ENCODE measurements at places on chromosomes 6 and 20.

GRCh38 chr6:65776332-65776731, 69.3 kb upstream of the EYS start:
- no peak for DNase-seq

GRCh38 chr6:9985481-9985880, 429.4 kb downstream of the TFAP2A start:
- no peak for DNase-seq

GRCh38 chr6:28802417-28803336, 121.1 kb downstream of the TRIM27 start:
- DNase-seq = no peak

- no peak for DNase-seq
Measured at GRCh38 chr6:63887002-63887751, 251.6 kb downstream of the PHF3 start.

GRCh38 chr6:150238846-150239407, 96.1 kb downstream of the PPP1R14C start:
- no peak for DNase-seq

- no peak for DNase-seq
Measured at GRCh38 chr6:147222160-147222838, 18.1 kb downstream of the STXBP5 start.

DNA sequence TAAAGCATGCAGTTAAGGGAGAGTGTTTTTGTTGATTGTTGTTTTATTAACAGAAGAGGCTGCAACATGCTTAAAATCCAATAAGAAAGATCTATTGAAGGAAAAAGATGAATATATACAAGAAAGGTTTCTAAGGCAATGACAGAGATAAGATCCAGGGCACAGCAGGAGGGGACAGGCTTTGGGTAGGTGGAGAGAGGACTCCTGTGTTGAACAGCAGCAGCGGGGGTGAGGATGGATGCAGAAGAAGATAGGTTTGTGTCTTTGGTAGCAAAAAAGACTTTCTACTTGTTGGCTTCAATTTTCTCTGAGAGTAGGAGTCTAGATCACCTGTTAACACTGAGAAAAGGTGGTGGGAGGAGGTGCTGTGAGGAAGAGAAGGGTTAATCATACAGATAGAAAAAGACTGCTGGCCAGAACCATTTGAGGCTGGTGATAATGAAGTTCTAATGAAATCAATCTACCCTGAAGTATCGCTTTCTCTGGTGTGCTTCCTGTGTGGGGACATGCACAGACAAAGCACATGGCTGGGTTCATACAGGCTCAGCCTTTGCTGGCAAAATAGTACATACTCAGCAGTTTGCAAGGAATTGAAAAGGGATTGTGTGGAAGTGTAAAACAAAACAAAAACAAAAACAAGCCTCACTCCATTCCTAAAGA, 17.2 kb upstream of the DST start:
- DNase-seq = no peak

- DNase-seq = no peak
Measured at GRCh38 chr6:122791310-122791679, 2.2 kb downstream of the SMPDL3A start.

- no peak for DNase-seq
Measured at GRCh38 chr6:11066505-11067347, 22.6 kb upstream of the ELOVL2 start.

DNA sequence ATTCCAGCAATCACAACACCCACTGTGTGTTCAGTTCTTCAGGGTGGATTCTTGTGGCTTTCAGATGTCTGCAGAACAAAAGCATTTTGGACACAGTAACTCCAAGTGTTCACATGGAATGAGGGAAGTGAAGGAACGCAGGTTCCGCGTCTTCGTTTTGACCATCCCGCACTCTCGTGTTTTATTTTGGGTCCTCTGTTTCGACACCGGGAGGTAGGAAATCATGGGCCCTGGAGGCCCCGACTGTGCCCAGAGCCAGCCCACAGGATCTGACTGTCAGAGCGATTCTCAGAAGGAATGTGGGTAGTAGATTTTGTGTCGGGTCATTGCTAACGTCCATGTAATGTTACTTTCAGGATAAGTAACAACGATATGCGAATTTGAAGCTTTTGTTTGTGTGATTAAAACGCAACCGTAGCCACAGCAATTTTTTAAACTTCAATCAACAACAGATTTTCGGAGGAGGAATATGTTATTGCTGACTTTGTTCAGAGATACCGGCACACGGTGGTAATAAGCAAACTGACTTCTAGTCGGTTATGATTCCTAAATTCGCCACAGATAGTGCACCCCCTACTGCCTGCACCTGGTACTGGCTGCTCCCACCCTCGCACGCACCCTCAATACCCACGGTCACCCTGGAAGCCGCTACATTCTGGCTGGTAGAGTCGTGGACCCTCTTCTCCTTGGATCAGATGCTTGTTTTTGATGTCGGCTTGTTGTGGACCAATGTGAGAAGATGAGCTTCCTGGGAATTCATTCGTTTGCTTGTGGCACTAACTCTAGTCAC, 10.5 kb downstream of the NPEPL1 start:
- DNase-seq = no peak

DNA sequence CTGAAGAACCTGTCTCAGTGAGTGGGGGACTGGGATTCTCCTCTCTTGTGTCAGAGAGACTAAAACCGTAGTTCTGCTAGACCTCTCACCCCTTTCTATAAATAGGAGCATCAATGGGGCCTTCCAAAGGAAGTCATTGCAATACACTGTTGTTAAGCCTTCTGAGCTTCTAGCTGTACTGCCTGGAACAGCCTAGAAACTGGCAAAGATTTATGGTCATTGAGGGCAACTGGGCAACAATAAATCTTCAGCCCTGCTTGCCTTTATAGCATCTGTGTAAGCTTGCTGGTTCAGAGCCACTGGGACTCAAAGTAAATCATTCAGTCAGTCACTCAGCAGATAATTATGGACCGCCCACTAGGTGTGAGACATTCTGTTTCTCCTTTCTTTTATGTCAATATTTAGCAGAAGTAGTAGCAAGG, 53.2 kb downstream of the PPP1R14C start:
- no peak for DNase-seq

DNA sequence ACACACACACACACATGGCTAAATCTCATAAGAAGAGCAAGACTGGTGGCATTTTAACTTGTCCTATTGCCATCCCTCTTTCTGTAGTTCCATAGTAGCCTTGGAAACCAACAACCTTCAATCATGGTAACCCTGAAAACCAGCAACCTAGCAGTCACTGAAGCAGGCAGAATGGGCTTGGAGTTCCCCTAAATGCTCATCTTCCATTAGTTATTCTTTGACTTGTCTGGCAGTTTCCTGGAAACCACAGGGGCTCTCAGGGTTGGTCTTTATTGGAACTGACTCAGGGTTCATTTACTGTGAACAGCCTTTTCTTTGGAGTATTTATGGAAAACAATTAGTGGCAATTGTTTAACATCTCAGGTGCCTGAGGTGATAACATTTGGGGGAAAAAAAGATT, 19.4 kb upstream of the BRPF3 start:
- no peak for DNase-seq

GRCh38 chr6:133198725-133199124, 42.4 kb upstream of the EYA4 start:
- no peak for DNase-seq

DNA sequence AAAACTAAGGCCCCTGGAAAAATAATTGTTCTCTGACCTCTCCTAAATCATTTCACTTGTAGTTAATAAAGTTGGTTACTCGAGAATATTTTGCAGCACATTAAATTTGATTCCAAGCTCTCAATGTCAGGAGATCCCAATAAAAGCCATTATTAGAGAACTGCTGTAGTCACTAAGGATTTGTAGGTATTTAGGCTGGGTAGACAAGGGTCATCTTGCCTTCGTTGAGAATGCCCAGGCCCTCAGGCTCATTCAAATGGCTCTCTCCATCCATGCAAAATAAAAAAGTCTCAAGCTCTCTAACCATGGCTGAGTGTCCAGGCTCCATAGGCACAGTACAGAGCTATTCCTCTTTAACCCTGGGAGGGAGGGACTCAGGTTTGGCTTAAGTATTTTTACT, 117.0 kb upstream of the HMGCLL1 start:
- no peak for DNase-seq

GRCh38 chr20:23832775-23833513, 6.4 kb upstream of the CST2 start:
- no peak for DNase-seq

- DNase-seq = no peak
Measured at GRCh38 chr6:827431-827830, 134.5 kb upstream of the EXOC2 start.

- DNase-seq = no peak
Measured at GRCh38 chr20:49100972-49101371, 54.9 kb downstream of the CSE1L start.

DNA sequence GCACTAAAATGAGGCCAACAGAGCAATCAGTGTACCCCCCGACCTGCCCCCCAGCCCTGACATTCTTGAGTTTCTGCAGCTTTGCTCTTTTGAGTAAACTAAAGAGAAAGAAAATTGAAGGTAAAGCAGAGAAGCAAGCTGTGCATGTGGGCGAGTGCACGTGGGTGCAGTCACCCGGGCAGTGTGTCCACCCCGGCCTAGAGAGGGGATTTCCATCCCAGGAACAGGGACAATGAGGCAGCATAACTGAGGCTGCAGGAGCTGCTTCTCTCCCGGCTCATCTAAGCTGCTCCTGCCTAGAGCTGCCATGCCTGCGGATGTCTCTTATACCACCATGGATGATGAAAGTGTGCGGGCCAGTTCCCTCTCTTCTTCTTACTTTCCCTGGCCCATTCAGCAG, 16.8 kb downstream of the CASS4 start:
- no peak for DNase-seq

- no peak for DNase-seq
Measured at GRCh38 chr6:109224107-109224875, 129.0 kb downstream of the CEP57L1 start.

DNA sequence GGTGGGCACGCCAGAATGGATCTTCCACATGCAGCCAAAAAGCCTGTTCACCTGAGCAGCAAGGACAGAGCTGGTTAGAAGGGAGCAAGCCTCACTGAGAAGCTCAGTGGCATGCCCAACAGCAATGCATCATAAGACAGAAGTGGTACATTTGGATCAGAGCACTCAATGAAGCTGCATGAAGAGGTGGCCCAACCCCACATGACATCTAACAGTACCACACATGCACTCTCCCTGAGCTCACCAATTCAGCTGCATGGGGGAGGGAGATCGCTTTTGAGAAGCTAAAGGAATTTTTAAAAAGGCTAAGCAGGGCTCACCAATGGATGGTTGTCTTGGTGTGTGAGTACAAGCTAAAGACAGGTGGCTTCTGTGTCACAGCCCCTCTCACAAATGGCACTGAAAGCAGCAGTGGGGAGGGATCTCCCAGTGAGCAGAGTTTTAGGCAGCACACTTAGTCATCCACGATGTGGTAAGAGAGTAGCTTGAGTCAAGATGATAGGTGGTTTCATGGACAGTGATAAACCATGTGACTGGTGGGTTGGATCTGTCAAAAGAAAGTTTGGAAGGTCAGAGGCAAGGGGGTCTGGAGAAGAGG, 166.6 kb upstream of the TAB2 start:
- DNase-seq = no peak

DNA sequence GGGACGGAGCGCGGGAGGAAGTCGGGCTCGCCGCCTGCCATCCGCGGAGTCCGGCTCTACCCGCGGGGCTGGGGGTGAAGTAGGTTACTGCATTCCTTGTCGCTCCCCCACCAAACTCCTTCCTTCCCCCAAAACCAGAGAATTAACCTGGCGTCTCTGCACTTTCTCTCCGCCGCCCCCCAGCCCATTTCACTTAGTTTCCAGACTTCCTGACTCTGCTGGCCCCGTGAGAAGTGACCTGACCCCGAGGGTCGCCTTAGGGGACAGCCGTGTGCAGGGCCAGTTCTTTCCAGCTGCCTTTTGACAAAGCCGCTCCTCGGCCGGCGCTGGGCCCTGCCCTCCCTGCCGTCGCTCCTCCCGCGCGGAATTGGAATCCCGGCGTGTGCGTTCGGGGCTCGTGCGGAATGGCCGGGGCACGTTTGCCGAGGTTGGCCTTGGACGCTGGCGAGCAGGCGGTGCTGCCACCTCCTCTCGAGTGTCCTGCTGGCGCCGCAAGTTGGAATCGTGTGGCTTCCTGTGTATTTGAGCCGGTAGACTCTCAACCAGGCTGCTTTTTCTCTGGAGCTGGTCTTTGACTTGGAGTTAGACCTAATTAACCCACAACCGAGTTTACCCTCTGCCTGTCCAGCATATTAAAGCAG, 650 bp downstream of the DCBLD1 start:
- DNase-seq = no peak

- DNase-seq = no peak
Measured at GRCh38 chr6:13402711-13403110, 74.4 kb upstream of the TBC1D7 start.

DNA sequence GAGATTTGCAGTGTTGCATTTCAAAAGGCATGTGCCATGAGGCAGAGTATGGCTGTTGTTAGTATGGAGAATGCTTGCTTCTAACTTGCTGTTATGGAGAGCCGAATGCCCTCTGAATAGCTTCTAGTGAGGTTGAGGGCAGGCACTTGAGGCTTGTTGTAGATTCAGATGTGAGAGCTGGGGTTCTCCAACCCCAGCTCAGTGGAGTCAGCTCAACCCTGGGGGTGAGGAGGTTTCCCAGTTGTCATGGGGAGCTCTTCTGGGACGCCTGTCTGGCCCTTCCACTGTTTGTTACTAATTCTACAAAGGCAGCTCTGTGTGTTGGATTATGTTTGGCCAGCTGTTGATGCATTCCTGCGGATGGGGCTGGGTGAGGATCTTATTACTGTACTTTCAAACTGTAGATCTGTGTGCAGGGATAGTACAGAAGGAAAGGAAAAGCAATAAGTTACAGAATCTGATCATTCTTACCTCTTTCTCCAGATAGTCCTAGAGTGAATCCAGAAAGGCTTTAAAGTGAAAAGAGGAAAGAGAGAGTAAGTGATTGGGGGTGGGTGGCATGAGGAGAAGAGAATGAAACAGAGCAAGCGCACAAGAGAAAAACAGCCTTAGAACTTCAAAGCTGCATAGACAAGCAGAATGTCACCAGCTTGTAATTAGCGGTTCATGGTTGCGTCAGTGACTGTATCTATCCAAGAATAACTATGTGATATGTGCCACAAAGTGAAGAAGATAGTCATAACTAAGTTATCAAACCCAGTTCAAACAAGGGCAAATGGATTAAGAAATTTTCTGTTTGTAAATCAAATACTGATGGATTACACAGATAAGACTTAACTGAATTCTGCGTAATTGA, 148.7 kb downstream of the PRL start:
- DNase-seq = peak; percentile 75

Measured in globus pallidus (tissue), 1 donor.